Renal cortex interstitium (tissue), 15 donors: ENCODE measurements at places on chromosomes 1 and 21. TPM values are rescaled to one million over a fixed set of nuclear protein-coding genes. Genes with fewer than 3 reads are reported as not detected.

The TMEM200B gene
- polyA plus RNA-seq: 16.1 TPM

The TSACC gene
- polyA plus RNA-seq: 2.3 TPM

The GLMN gene
- polyA plus RNA-seq: 26.4 TPM

The OR2T33 gene
- polyA plus RNA-seq: not detected

The GBP7 gene
- 0.13 TPM for polyA plus RNA-seq

The UTP25 gene
- 11.1 TPM for polyA plus RNA-seq

The UMODL1 gene
- 0.17 TPM for polyA plus RNA-seq

The FMN2 gene
- polyA plus RNA-seq: 5.4 TPM

DNA sequence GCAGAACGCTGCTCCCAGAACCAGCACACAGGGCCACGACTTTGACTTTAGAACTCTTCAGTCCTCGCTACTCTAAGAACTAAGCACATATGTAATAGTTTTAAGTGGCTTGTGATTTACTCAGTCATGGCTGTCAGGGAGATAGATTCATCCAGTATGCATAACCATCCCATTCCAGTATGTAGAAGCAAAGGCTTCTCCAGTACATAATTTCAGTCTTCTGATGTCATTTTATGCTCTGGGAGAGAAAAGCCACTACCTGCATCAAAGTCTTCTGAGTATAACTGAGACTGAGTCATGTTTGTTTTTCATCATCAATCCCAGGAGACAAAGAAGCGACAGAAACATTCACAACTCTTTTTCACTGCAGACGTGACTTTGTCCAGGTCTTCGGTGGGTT lies 885.7 kb downstream of the PLA2G4A start:
- no peak for DNase-seq

DNA sequence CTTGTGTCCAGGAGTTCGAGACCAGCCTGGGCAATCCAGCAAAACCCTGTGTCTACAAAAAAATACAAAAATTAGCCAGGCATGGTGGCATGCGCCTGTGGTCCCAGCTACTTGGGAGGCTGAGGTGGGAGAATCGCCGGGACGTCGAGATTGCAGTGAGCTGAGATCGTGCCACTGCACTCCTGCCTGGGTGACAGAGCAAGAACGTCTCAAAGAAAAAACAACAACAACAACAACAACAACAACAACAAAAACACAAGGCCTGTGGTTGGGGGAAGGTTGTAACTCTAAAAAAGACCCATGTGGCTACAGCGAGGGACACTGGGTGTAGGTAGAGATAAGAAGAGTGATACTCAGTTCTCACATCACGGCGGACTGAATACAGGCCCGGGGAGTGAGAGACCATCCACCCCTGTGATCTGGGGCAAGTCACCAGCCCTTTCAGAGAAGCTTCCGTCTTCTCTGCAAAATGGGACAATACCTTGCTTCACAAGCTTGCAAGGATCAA lies 848 bp upstream of the CDC42 start:
- no peak for DNase-seq

DNA sequence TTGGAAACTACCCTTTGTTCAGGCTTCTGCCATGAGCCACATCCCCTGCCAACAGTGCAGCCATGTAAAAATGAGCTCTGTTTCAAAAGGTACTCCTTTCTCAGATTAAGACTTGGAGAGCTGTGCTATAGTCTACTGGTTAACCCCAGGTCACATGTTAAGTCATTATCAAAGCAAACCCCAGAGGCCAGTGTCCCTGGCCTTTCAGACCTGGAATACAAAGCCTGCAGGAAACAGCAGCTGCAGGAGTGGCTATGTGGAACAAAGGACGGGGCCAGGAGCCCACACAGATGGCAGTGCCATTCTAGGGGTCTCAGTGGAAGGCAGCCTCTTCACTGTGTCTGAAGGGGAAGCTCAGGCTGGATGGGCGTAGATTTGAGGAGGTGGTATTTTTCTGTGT lies 6.7 kb downstream of the ZNF496 start:
- DNase-seq: no peak

GRCh38 chr1:21326861-21327344 lies 36.6 kb upstream of the ECE1 start:
- DNase-seq: no peak

GRCh38 chr1:30526652-30527345 lies 196.6 kb downstream of the MATN1 start:
- DNase-seq: no peak

GRCh38 chr1:3067671-3068563 lies 1.1 kb upstream of the PRDM16 start:
- no peak for DNase-seq

DNA sequence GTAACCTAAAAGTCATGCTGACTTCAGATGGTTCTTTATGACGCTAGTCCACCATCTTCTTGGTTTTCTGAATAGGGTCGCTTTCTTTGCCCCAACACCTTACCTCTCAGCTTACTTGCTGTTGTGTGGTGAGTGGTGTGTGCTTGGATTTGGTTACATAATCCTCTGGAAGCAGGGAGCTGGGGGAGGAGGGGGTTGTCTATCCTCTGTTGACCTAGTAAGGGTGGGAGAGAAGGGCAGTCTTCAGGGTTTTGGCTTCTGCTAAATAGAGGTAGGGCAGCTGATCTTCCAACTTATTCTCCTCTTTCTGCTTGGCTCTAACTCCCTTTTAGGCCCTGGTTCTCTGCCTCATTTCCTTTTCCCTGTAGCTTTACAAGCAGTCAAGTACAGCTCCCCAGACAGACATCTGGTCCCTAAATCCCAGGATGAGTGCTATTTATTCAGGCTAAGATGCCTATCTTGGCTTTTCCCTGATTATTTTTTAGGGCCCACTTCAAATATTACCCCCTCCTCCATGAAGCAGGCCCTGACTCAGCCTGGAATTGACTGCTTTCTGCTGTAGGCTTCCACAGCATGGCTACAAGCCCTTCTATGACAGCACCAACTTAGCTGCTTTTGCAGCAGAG lies 6.4 kb upstream of the REN start:
- DNase-seq: no peak

DNA sequence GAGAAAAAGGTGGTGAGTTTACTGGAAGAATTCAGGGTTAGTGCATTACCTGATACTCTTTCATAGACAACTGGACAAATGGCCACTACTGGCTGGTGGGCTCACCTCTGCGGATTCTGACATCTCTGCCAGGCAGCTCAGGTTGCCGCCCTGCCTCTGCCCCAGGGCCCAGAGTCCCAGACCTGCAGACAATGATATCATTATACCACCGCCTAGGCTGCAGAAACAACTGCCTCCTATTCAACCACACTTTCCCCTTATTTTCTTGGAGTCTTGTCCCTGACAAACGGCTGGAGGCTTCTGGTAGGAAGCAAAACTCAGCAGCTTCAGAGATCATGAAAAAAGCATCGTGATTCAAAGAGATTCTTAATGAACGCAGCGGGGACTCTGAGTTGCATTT lies 37.0 kb downstream of the IRF2BP2 start:
- no peak for DNase-seq

DNA sequence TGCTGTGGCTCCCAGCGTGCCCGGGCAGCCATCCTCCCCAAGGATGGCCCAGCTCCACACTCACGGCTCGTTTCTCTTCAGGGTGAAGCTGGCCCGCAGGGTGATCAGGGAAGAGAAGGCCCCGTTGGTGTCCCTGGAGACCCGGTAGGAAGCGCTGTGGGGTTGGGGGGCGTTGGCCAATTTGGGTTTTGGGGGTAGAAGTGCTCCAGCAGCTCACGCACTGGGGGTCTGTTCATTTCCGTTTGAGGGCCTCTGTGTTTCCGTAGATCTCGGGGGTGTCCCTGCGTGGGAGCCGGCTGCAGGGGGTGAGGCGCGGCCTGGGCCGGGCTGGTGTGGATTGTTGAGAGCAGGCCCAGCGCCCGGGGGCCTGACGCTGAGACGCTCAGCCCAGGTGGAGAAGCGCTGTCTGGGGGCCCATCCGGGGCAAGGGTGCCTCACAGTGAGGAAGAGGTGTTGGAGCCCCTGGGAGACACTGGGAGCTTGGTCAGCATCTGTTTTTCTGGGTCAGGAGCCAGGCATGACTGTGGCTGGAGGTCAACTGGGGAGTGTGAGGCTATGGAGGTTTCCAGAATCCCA lies 12.6 kb downstream of the COL6A1 start:
- DNase-seq: no peak

- peak; percentile 2 for DNase-seq
These were observed 35.6 kb upstream of the RNPC3 start for GRCh38 chr1:103489935-103490334.

DNA sequence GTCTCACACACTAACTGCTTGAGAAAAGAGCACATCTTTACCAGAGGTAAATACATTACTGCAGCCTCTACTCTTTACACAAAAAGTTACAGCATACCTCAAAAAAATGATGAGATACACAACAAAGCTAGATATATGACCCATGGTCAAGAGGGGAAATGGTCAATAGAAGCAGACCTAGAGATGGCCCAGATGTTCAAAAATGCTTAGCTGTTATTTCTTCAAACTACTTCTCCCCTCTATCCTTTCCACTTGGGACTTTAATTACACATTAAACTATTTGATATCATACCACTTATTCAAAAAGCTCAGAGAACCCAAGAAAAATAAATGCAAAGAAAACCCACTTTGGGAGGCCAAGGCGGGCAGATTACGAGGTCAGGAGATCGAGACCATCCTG lies 12.8 kb downstream of the BRWD1 start:
- DNase-seq: no peak
